ENCODE measurements at places on chromosomes 6 and 20.

- no peak for DNase-seq
These were observed 5.8 kb downstream of the VAPB start for GRCh38 chr20:58394801-58395200.

GRCh38 chr6:47000842-47001241 is 41.3 kb downstream of the ADGRF1 start:
- no peak for DNase-seq

DNA sequence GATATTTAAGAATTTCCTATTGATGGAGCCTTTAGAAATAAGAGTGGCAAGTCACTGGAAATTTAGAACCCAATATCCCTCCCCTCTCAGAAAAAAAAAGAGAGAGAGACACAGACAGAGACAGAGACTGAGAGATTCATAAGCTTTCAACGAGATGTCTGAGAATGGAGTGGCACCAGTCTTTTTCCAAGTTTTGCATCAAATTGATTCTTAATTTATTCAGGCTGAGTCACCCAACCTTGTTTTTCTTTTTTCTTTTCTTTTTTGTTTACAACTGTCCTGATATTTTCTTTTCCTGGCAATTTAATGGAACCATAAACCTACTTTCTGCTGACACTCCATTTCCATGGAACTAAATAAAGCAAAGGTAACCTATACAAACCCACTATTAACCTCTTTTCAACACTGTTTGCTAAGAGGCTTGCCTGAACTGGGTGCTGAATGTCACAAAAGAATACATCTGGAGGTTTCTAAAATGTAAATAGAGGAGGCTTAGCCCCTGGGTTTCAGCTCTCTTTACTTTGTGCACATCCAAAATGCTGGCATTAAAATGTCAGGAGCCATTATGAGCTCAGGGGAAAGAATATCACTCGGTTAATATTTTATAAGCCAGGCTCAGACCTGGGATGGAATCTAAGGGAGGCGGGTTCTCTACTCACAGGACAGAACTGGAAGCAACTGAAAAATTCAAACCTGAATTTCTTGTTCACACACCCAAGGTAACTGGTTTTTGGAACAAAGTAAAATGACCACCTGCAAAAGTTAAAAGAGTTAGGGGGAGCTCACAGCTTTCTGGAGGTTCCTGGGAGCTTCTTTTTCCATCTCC is 100.8 kb downstream of the BFSP1 start:
- no peak for DNase-seq

GRCh38 chr20:62642666-62643520 is 590 bp downstream of the SLCO4A1 start:
- peak; percentile 45 for DNase-seq

DNA sequence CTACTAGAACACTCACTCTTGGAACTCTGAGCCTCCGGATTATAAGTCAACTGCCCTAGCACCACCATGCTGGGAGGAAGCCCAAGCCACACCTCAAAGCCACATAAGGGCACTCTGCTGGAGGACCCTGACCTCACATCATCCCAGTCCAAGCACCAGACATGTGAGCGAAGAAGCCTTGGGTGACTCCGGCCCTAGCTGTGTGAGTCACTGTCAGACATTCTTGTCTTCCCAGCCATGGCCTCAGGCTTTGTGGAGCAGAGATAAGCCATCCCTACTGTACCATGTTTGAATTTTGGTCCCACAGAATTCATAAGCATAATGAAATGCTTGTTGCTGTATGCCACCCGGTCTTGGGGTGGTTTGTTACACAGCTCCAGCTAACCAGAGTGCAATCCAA is 247.7 kb downstream of the SOD2 start:
- no peak for DNase-seq

- DNase-seq, result no peak
These were observed at the start of gene TMEM151B for GRCh38 chr6:44269921-44270525. TSS of gene TMEM151B (plus strand) at chr6:44270450. CDS start at chr6:44270743, 293 bp downstream.

GRCh38 chr6:117270055-117270842 is 4.9 kb downstream of the VGLL2 start:
- no peak for DNase-seq

DNA sequence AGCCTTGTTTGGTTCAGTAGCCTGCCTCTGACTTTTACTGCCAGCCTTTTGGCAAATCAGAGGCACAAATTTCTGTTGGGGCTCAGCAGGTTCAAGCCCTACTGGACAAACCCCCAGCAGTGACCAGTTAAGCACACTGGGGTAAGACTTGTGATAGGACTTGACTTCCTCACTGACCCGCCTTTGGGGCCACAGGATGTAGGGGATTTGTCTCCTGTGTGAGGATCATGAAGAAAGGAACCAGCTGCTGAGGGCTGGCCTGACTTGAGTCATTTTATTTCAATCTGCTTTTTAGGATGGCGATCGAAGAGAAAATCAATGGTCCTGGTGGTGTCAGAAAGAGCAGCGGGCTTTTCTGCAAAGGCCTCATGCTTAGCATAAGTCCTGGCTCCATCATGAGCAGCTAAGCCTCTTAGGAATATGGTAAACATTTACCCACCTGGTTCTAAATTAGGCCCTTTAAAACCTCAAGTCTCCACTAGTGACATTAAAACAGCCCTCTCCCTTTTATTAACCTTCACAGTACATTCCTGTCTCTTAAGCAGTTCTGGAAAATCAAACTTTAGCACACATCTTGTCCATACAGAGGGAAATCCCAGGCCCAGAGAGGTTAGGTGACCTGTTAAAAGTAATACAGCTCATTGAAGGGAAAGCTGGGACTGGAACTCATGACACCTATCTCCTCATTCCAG is 16.6 kb downstream of the CHMP4B start:
- DNase-seq, result no peak

GRCh38 chr6:168361766-168362165 is 42.2 kb upstream of the DACT2 start:
- no peak for DNase-seq

- DNase-seq, result no peak
These were observed 116.1 kb upstream of the CDH4 start for GRCh38 chr20:61135968-61136367.

DNA sequence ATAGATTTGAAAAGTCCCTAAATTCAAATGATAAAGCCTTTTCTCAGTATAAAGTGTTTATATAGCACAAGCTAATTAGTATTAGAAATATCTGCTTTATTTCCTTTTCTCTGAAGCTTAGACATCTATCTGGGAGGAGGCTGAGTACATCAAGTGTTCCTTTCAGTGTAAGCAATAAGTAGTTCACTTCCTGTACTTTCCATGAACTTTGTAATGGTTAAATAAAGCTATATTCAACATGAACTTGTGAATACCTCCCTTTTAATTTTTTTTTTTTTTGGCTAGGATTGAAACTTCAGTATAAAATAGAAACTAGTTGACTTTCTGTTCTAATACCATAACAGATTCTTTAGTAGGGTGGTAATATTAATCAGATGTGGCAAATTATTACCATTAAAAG is 190.9 kb downstream of the CENPW start:
- DNase-seq, result no peak

GRCh38 chr6:12071064-12071615 is 59.0 kb downstream of the HIVEP1 start:
- DNase-seq, result no peak

GRCh38 chr6:19554356-19555225 is 282.6 kb upstream of the ID4 start:
- DNase-seq, result no peak

GRCh38 chr6:27154696-27155095 is 92.8 kb upstream of the PRSS16 start:
- DNase-seq, result no peak

DNA sequence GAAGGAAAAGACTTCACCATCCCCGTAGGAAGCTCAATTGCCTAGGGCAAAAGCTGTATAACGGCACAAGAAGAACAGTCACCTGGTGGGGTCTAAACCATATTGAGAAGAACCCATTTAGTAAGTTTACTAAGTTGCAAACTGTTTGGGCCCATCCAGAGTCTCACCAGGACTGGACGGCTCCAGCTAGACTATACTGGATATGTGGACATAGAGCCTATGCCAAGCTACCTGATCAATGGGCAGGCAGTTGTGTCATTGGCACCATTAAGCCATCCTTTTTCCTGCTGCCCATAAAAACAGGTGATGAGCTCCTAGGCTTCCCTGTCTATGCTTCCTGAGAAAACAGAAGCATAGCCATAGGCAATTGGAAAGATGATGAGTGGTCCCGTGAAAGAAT is 293.9 kb downstream of the RNGTT start:
- DNase-seq, result no peak

- no peak for DNase-seq
These were observed 8.7 kb downstream of the SNX21 start for GRCh38 chr20:45842169-45842812.

DNA sequence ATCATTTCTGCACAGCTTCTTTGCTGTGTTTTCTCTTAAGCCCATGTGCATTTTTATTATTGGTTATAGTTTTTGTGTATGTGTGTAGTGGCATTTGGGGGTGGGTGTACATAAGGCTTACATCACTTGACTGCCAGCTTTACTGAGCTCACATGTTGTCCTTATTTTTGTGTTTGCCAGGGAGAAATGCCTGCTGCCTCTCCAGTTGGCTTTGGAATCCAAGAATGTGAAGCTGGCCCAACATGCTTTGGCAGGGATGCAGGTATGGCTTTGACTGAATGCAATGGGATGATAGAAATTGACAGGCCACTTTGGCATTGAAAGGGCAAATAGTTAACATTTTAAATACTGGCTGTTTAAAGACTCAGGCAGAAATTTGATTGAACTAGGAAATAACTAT is 11.4 kb downstream of the PBOV1 start:
- DNase-seq, result no peak

DNA sequence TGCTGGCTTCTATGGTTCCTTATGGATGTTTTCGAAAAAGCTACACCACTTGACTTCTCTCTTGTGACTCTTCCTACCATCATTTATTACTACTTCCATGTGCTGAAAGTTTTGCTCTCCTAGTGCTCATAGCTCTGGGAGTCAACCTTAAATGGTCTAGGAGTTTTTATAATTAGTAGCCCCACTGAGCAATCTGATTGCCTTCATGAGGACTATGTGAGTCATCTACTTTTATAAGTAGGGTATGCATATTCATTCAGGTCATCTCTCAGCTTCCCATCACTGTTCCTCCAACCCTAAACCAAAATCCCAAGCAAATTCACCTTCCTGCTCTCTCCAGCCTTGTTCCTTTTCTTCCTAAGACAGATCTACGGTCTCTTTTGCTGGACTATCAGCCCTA is 17.4 kb upstream of the FAXC start:
- no peak for DNase-seq

DNA sequence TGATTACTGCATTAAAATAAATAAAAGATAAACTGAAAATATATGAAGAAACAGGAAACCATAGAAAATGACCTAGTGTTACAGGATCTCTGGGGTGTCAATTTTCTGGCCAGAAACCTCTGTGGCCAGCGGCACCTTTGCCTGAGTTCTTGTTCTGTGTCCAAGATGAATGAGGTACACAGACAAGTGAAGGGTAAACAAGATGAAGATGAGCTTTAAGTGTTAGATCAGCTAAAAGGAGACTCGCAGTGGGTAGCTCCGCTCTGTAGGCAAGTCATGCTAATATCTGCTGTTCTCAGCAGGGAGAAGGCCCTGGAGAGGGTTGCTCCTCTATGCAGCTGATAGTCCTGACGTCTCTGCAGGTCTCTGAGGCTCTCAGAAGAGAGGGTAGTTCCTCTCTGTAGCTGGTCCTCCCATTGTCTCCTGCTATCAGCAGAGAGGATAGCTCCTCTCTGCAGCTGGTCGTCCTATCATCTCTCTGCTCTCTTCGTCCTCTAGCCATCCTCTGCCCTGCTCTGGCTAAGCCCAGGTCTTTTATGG is 35.9 kb upstream of the TBC1D22B start:
- DNase-seq, result no peak
